ENCODE measurements at places on chromosomes 1 and 21.

DNA sequence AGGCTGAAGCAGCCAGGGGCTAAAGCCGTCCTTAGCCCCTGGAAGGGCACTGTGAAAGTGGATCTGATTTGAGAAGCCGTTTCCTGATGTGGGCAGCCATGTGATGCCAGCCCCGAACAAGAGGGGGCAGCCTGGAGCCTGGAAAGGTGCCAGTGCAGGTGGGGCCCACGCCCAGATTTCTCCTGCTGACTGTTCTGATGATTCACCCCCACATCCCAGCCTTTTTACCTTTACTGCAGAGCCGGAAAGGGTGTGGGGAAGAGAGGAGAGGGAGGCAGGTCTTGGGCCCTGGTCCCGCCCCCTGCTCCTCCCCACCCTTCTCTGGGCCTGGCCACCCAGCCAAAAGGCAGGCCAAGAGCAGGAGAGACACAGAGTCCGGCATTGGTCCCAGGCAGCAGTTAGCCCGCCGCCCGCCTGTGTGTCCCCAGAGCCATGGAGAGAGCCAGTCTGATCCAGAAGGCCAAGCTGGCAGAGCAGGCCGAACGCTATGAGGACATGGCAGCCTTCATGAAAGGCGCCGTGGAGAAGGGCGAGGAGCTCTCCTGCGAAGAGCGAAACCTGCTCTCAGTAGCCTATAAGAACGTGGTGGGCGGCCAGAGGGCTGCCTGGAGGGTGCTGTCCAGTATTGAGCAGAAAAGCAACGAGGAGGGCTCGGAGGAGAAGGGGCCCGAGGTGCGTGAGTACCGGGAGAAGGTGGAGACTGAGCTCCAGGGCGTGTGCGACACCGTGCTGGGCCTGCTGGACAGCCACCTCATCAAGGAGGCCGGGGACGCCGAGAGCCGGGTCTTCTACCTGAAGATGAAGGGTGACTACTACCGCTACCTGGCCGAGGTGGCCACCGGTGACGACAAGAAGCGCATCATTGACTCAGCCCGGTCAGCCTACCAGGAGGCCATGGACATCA lies at the start of gene SFN:
TSS of gene SFN (plus strand) at position 369 of the 904 bp plus-strand sequence. CDS start at position 433, 64 bp downstream.
- DNase-seq: peak; percentile 35

- DNase-seq: no peak
Measured at GRCh38 chr1:45018599-45019230, 6.7 kb downstream of the UROD start.

- DNase-seq: no peak
Measured at GRCh38 chr1:54888080-54888733, 1.2 kb upstream of the DHCR24 start.

GRCh38 chr1:230568676-230569075 lies 73.6 kb upstream of the COG2 start:
- DNase-seq: no peak

GRCh38 chr1:246450611-246451251 lies 56.3 kb downstream of the SMYD3 start:
- DNase-seq: no peak

All from effector memory CD4-positive, alpha-beta T cell (primary cell).